Activated naive CD8-positive, alpha-beta T cell treated with anti-CD3 and anti-CD28 coated beads for 36 hours (primary cell): ENCODE measurements at places on chromosomes 16 and 17.

- DNase-seq, result no peak
Observed at GRCh38 chr16:64339052-64339770, 782.7 kb downstream of the CDH11 start.

DNA sequence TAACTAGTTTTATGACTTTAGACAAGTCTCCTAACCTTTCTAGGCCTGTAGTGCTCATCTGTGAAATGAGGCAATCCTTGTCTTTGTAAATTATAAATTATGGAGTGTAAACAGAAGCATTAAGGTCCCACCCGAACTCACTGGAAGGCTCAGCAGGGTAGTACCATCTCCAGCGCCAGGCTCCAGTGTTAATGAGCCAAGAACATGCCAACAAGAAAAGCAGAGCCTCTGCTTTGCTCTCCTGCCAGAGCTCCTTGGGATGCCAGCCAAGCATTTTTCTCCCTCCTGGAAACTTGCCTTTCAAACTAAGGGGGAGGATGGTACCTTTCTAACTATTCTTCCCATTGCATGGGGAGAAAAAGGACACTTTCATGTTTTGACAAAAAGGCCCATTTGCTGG is 14.9 kb downstream of the LIMD2 start:
- DNase-seq, result no peak

DNA sequence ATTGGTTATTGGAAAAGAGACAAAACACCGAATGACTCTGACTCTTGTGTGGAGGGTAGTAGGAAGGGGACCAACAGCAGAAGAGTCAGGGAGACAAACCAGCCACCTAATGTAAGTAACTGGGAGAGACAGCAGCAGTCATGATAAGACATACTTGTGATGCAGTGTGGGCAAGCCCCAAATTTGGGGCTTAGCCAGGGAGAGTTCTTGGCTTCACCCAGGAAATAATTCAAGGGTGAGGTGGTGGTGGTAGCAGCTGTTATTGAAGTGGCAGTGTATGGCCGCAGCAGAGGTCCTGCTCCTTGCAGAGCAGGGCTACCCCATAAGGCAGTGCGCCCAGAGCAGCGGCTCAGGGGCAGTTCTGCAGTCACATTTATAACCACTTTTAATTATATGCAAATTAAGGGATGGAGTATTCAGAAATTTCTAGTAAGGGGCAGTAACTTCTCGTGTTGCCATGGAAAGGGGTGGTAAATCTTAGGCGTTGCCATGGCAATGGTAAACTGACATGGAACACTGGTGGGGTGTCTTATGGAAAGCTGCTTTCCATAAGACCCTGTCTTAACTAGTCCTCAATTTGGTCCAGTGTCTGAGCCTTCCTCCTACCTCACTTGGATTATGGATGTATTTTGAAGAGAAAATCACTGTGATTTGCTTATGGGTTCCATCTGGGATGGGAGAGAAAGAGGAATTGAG is 317.1 kb downstream of the PHKB start:
- DNase-seq, result no peak

- DNase-seq, result no peak
Observed at GRCh38 chr16:9351841-9352434, 260.5 kb downstream of the HAPSTR1 start.

- DNase-seq, result peak; percentile 2
Observed at GRCh38 chr16:83137326-83137781, 510.6 kb downstream of the CDH13 start.
